Stomach (tissue), 19 donors: ENCODE measurements at places on chromosomes 12 and 14.

GRCh38 chr12:22527999-22528398 is 16.3 kb downstream of the C2CD5 start:
- no peak for DNase-seq

- DNase-seq, result no peak
Measured at GRCh38 chr12:50258167-50258551, 25.2 kb downstream of the LIMA1 start.

- no peak for DNase-seq
Measured at GRCh38 chr14:102985665-102986064, 63.2 kb downstream of the AMN start.

- DNase-seq, result no peak
Measured at GRCh38 chr12:105677672-105678071, 347.2 kb downstream of the C12orf75 start.

DNA sequence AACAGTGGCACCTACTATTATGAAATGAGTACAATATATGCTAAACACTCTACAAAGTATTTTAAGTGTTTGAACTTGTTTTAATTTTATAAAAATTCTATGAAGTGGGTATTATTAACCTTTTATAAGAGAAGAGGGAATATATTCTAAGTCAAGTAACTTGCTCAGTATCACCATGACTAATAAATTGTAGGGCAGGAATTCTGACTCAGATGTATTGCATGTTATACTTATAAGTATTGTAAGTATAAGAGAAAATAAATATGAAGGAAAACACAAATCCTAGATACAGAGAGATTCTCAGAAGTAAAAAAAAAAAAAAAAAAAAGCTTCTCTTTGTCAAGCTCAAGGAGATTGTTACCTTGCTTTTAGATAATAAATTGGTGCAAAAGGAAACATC is 893.2 kb downstream of the SLC16A7 start:
- DNase-seq, result no peak

- DNase-seq, result no peak
Measured at GRCh38 chr12:62372825-62373224, 93.8 kb upstream of the MON2 start.

GRCh38 chr12:110737532-110737931 is 5.2 kb downstream of the PPP1CC start:
- no peak for DNase-seq

DNA sequence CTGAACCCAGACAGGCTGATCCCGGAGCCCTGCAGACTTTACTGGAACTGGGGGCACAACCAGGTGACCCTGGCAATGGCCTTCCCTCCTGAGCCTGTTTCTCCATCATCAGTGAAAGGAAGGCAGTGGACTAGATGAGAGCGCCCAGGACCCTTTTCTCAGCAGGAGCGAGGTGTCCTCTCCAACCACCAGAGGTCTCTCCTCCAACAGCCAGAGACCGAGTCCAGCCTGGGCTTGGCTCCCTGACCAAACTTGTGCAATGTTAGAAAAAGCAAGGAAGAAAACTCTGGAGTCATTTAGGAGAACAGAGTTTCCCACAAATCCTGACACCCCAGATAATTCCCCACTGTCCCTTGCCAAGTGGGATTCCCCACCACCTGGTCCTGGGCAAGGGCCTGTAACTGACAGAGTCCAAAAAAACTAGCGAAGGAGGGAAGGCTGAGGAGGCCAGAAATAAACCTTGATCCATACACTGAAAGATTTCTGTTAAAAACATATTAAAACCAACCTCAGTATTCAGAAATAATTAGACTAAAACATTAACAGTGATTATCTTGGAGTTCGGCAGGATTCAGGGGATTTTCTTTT is 9.0 kb downstream of the RPS6KL1 start:
- peak; percentile 90 for DNase-seq

GRCh38 chr14:56059054-56059453 is 59.2 kb upstream of the PELI2 start:
- no peak for DNase-seq

- DNase-seq, result peak; percentile 81
Measured at GRCh38 chr12:15846887-15847286, 35.3 kb upstream of the STRAP start.

- no peak for DNase-seq
Measured at GRCh38 chr14:75915045-75915444, 66.8 kb downstream of the TGFB3 start.

GRCh38 chr12:116490471-116490870 is 68.7 kb upstream of the MAP1LC3B2 start:
- no peak for DNase-seq

DNA sequence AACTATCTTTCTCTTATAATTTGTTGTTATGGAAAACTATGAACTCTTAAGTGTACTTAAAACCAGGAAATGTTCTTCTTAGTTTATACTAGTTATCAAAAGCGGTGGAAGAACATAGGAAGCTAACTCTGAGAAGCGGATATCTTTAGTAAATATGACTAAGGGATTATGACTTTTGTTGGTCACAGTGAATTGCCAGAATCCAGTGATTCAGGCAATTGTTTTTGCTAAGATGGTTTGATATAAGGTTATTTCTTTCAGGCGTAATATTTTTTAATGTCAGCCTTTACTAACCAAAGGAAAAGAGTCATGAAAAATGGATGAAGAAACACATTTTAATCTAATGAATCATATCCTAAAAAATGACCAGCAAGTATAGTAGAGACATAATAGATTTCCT is 473.5 kb downstream of the FOXG1 start:
- DNase-seq, result no peak

- no peak for DNase-seq
Measured at GRCh38 chr14:85038526-85039352, 491.2 kb upstream of the FLRT2 start.

DNA sequence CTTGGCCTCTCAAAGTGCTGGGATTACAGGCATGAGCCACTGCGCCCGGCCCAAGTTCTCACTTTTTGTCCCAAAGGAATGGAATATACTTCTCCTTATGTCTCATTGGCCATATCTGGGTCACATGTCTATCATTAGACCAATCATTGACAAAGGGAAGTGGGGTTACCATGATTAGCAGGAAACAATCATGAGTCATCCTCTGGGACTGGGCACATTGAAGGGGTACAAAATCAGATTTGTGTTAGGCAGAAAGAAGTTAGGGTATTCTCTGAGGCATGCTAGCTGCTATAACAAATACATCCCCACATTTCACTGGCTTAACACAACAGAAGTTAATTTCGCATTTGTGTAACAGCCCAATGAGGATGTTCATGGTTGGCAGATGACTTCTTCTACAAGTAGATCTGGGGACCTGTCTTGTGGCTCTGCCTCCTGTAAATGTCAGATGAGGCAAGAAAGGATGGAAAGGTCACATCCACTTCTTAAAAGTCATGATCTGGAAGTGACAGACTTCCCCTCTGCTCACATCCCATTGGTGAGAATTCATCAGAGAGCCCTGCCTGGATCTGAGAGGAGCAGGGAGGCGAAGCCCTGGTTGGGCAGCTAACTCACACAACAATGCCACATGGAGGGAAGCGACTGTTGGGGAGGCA is 3.1 kb downstream of the CCDC63 start:
- no peak for DNase-seq

GRCh38 chr14:65940056-65940735 is 527.7 kb downstream of the FUT8 start:
- no peak for DNase-seq

DNA sequence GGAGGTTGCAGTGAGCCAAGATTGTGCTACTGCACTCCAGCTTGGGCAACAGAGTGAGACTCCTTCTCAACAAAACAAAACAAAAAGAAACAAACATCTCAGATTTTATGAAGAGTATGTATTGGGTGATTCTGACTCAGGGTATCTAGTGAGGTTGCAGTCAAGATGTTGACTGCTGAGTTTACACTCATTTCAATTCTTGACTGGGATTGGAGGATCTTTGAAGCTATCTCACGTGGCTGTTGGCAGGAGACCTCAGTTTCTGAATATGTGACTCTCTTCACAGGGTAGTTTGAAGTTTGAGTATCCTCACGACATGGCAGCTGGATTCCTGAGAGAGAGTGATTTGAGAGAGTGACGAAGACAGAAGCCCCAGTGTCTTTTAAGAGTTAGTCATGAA is 29.4 kb downstream of the ERC1 start:
- DNase-seq, result no peak

- DNase-seq, result no peak
Measured at GRCh38 chr12:96889273-96889933, 17.7 kb upstream of the NEDD1 start.

DNA sequence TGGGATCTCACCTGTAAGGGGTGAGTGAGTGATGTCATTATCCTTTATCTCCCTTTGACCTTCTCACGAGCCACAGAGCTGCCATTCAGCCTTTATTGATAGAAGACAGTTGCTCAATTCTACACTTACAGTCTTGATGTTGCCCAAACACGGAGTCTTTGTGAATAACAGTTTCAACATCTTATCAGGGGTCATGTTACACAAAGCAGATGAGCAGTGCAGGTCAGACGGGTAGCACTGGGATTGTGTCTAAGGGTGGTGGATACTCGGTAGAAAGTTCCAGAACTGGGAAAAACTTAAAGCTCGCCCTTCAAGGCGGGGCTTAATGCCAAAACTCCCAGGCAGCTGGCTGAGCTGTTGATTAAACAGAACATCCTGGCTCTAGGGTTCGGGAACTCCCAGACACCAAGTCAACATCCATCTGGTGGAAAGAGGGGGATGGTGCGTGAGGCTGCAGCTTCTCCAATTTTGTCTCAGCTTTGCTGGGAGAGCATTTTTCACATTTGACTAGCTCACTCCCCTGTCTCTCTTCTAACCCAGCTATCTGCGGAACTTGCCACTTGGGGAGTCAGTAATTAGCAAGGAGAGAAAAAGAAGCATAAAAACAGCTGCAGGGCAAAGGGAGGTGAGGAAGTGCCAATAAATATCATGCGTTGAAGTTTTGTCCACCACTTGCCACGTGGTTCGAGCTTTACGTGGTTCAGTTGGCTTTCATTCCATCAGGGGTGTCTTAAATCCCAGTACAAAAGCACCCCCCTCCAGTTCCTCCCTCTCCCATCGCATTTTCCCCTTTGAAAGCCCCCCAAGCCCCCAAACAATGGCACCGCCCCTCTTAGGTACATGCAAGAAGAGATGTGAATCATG is 31.0 kb downstream of the FOXN4 start:
- DNase-seq, result peak; percentile 80

- no peak for DNase-seq
Measured at GRCh38 chr12:54983536-54984101, 943 bp downstream of the TESPA1 start.

GRCh38 chr12:48266826-48267225 is 63.7 kb upstream of the OR10AD1 start:
- DNase-seq, result no peak

DNA sequence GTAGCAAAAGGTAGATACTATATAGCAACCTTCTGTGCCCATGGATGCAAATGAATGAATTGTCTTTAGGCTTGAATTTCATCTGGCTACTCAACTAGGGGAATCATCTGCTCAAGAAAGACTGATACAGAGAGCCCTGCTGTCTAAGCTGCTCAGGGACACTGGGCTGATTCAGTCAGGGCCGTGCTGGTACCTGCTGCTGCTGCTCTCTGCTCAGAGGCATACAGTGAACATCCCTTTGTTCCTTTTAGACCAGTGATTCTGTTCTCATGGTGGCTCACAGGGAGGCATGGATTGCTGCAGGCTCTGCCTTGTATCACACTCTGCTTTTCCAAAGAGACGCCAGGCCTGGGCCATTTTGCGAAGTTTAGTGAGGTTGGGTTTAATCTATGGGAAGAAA is 14.1 kb downstream of the EIF2B2 start:
- no peak for DNase-seq

GRCh38 chr14:57420986-57421385 is 30.6 kb downstream of the NAA30 start:
- no peak for DNase-seq

- DNase-seq, result no peak
Measured at GRCh38 chr12:93783832-93784231, 106.7 kb downstream of the CRADD start.

GRCh38 chr14:104280085-104280901 is 141.9 kb downstream of the KIF26A start:
- DNase-seq, result peak; percentile 19
